ENCODE measurements at places on chromosomes 2 and 18. TPM values are rescaled to one million over a fixed set of nuclear protein-coding genes. Genes with fewer than 3 reads are reported as not detected.
A peak's percentile ranks its signal among the peaks of the same experiment; 100 is the strongest.

TEX51 gene
- total RNA-seq: not detected

EVA1A gene
- 3.8 TPM for total RNA-seq

DNA sequence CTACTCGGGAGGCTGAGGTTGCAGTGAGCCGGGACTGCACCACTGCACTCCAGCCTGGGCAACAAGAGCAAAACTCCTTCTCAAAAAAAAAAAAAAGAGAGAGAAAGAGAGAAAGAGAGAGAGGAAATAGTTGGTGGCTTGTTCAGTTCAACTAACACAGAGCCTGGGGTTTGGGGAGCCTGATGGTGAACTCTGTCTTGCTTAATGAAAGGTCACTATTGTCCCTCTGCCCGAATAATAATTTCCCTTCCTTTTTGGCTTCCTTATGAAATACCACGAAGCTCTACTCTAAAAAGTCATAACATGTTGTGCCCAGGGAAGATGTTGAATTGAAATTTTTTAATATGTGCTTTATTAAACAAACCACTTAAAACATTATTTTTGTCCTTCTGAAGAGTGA, 17.3 kb downstream of the BCL2 start:
- no peaks in the 10 kb centered on the region for H3K27me3 ChIP-seq
- no peak overlapping the region for H3K4me3 ChIP-seq
- no peak overlapping the region for H3K27ac ChIP-seq
- H3K4me1 ChIP-seq: peaks cover 65% of the 10 kb centered on the region

DNA sequence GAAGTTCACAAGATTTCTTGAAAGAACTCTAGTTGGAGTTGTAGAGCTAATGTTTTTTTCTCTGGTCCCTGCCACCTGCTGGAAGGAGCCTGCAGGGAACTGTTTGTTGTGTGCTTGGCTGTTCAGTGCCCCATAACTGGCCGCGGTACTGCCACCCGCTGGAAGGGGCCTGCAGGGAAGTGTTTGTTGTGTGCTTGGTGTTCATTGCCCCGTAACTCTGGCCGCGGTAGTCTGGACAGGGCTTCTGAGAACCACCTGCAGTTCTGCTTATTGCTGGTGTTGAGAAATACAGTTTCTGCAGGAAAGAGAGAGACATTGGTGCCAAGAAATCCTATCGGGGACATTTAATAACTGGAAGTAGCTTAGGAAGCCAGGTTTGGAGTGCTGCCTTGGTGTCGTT, 58.1 kb downstream of the AGAP1 start:
- H3K27me3 ChIP-seq: no peaks in the 10 kb centered on the region
- no peak overlapping the region for H3K27ac ChIP-seq
- H3K4me1 ChIP-seq: peaks cover 41% of the 10 kb centered on the region
- peak; percentile 20 for DNase-seq
- no peaks in the 10 kb centered on the region for H3K36me3 ChIP-seq

- peaks cover 21% of the 10 kb centered on the region for H3K4me1 ChIP-seq
- H3K27ac ChIP-seq: no peak overlapping the region
- no peaks in the 10 kb centered on the region for H3K27me3 ChIP-seq
- H3K4me3 ChIP-seq: no peak overlapping the region
- no peaks in the 10 kb centered on the region for H3K36me3 ChIP-seq
Measured at GRCh38 chr18:58639751-58640427, 11.0 kb upstream of the ALPK2 start.

TLK1 gene
- total RNA-seq: 70.6 TPM

DNA sequence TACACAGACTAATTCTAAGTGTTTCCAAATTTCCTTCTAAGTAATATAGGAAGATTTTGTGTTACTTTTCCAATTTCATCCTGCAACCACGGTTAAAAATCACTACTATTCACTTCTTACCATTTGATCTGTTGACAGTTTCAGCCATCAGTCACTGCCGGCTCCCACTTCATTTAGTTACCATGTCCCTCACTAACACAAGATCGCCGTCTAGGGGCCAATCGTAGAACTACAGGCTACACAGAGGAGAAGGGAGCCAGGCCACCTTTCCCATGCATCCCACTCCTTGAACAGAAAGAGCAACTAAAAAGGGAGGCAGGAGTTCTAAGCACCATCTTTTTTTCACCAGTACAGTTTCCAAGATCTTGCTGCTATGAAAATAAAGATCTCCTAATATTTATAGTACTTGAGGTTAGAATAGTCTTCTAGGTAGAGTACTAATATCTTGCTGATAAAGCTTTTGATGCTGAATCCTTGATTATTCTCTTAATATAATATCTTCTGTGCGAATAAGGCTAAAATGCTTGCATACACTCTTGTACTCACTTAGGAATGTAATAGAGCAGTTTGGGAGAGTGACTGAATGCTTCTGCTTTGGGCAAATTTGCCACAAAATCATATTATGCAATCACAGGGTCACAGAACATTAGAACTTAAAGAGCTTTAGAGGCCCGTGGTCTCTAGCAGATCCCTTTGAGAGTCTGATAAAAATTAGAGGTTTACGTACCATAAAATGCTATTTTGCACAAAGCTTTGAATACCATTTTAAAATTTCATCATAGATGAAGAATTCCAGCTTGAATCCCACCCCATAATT, 39.5 kb upstream of the CYP1B1 start:
- H3K4me1 ChIP-seq: peaks cover 4% of the 10 kb centered on the region
- peak; percentile 94 for DNase-seq
- H3K36me3 ChIP-seq: no peaks in the 10 kb centered on the region
- H3K27ac ChIP-seq: no peak overlapping the region
- H3K27me3 ChIP-seq: no peaks in the 10 kb centered on the region
- H3K4me3 ChIP-seq: no peak overlapping the region

GRCh38 chr2:56286936-56287335, 103.1 kb downstream of the CCDC85A start:
- DNase-seq: no peak
- no peaks in the 10 kb centered on the region for H3K27me3 ChIP-seq
- H3K36me3 ChIP-seq: no peaks in the 10 kb centered on the region
- H3K4me1 ChIP-seq: peaks cover 4% of the 10 kb centered on the region

PIAS2 gene
- total RNA-seq: 38.2 TPM
